ENCODE measurements at places on chromosomes 16 and 17.
A peak's percentile ranks its signal among the peaks of the same experiment; 100 is the strongest.

DNA sequence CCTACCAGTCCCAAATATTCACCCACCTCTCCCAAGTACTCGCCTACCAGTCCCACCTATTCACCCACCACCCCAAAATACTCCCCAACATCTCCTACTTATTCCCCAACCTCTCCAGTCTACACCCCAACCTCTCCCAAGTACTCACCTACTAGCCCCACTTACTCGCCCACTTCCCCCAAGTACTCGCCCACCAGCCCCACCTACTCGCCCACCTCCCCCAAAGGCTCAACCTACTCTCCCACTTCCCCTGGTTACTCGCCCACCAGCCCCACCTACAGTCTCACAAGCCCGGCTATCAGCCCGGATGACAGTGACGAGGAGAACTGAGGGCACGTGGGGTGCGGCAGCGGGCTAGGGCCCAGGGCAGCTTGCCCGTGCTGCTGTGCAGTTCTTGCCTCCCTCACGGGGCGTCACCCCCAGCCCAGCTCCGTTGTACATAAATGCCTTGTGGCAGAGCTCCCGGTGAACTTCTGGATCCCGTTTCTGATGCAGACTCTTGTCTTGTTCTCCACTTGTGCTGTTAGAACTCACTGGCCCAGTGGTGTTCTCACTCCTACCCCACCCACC lies 29.8 kb downstream of the POLR2A start:
- no peak for DNase-seq

DNA sequence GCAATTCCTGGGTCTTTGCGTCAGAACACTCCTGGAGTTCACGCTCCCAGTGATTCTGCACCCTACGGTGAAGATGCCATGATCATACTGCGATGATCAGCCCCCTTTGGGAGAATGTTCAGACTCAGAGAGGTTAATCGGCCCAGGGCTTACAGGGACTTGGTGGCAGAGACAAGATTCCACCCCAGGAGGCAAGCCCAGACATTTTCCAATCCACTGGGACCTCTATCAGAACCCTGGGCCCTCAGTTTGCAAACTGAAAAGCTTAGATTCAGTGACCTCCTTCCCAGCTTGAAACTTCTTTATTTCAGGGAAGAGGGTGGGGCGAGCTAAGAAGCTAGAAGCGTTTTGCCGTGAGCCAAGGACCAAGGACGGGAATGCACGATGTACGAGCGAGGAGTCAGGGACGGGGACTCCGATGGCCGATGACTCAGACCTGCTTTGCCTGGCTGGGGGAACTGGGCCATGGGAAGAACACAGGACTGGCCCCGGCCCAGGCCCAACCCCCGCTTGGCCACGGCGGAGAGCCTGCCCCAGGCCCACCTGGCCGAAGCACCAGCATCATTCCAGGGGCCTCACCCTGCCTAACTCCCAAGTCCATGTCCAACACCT lies 34.7 kb downstream of the SOCS3 start:
- no peak for DNase-seq

DNA sequence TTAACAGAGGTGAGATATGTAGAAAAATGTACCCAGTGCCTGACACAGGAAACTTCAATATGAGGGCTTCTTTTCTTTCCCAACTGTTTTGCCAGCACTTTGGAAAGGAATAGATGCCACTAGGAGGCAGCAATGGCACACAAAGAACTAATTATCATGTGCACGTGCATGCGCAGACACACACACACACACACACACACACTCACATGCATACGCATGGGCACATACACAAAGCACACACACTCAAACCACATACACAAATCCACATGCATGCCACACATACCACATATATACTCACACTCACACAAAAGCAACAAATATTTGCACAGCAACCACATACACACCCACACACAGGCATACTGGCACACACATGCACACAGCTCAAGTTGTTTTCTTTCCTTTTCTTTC lies 8.8 kb upstream of the CEP112 start:
- peak; percentile 48 for DNase-seq

DNA sequence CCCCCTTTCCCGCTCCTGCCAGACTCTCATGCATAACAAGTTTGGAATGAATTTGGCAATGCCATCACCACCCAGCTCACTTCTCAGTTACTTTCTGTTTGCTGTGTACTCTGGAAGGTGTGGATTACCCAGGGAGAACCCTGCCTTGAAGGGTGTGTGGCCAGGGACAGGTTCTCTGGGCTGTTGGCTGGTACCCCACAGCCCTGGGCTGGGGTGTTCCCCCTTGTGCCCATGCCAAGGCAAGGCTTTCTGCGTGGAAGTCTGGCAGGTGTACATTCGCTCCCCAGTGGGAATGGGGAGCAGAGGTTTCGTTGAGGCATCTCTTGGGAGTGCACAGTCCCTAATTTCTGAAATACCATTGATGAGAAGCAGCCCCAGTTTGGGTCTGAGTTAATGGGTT lies 187.7 kb downstream of the CCDC182 start:
- DNase-seq = no peak

DNA sequence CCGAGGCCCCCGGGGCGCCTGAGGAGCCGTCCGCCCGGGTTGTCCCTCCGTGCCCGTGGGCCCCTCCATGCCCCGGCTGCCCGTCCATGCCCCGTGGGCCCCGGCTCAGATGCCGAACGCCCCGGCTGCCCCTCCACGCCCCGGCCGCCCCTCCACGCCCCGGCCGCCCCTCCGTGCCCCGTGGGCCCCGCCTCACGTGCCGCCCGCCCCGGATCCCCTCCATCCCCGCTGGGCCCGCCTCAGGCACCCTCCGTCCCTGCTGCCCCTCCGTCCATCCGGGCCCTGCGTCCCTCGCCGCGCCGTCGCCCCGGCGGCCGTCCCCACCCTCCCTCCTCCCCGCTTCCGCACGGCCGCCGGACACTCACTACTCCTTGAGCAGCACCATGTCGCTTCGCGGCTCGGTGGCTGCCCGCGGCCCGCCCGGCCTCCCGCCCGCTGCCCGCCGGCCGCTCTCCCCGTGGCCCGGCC lies 382 bp downstream of the PITPNA start:
- DNase-seq = no peak

DNA sequence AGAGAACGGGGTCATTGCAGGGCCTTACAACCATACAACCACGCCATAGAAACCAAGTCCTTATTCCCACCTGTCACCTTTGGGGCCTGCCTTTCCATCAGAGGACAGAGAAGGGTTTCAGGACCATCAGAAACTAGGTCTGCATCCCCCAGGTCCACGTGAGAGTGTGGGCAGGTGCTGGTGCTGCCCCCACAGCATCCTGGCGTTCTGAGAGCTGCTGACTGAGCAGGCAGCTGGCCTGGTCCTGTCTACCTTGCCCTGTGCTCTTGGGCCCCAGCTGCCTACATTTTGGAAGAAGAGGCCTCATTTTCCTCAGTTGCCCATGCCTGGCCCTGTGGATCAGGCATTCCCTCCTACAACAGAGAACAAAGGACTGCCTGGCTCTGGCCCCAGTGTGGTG lies 21.6 kb downstream of the ZNF276 start:
- DNase-seq = no peak

All from NCI-H2171 treated with DMSO at 0.1 percent for 48 hours (cell line).